ENCODE measurements at places on chromosomes 3 and 15. TPM values are rescaled to one million over a fixed set of nuclear protein-coding genes. Genes with fewer than 3 reads are reported as not detected.

GPR149 gene
- total RNA-seq = not detected

REC114 gene
- not detected for total RNA-seq

GOLGA8S gene
- total RNA-seq = not detected

CLSTN2 gene
- total RNA-seq = not detected

MAN2A2 gene
- total RNA-seq = 92.7 TPM

APBA2 gene
- 15.7 TPM for total RNA-seq

DNA sequence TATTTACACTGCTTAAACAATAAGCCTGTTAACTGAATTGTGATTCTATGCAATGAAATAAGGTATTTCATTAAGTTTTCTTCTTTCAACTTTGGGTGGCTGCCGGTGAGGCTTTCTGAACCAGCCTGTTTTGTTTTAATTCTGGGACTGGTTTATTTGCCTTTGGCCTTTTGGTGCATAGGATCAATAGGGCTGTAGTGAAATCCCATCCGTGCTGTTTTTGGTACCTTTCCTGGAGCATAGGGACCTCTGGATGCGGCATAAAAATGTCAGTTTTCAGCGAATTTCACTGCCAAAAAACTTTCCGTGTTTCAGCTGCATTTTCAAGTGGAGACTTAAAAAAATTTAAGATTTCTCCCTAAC lies 514 bp downstream of the PLS1 start:
- no peak for DNase-seq

DNA sequence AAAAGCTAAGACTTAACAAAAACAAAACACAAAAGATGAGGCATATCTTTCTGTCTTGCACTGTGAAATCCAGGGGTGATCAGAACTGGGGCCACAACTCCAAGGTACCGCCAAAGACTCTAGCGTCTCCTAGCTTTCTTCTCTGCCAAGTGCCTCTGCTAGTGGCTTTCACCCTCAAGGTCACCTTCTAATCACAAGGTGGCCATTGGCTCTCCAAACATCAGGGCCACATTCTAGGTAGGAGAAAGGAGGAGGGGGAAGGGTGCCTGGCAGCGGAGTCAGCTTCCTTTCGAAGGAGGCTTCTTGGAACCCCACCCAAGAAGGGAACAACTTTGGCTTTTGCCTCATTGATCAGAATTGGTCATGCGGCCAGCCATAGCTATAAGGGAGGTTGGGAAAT lies 168.8 kb upstream of the SMAD3 start:
- no peak for DNase-seq

GRCh38 chr3:82002491-82002890 lies 241.0 kb upstream of the GBE1 start:
- DNase-seq = no peak

DNA sequence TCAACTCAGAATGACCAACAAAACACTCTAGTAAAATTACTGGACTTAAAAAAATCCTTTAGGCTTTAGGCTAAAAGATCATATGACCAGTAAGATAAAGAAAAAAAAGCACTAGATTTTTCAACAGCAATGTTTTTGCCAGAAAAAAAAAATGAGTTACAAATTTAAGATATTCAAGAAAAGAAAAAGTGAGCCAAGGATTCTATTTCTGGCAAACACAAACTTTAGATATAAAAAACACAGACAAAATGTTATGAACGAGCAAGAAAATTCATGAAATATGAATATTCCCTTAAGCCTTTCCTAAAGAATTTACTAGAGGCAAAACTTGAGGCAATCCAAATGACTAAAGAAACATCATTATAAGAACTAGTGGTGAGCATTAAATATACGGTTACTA lies 8.6 kb downstream of the GOLGB1 start:
- no peak for DNase-seq

DNA sequence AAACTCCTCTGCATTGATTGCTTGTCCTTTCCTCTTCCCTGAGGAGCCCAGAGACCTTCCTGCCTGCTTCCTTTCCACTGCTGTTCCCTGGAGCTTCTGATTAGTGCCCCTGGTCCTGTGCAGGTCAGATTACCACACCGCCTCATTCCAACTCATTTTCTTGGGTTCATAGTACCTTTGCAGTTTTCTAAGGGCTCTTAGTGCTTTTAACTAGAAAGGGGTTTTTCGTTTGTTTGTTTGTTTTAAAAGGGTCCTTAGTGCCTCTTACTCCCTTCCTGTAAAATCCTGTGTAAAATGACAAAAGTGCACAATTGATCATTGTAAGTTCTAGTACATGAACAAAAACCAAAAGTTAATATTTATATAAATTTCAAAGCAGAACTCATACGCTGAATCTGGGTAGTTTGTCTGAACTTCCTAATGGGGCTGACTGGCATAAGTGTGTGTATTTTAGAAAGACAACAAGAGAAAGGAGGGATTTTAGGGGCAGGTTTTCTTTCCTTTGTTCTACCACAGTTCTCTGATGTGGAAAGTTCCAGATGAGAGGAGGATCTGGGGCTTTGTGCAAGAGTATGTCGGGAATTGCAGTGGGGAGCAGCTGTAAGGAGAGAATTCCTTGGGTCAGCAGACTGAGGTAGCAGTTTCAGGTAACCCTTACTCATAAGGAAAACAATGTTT lies 30.6 kb downstream of the SNRK start:
- no peak for DNase-seq

DNA sequence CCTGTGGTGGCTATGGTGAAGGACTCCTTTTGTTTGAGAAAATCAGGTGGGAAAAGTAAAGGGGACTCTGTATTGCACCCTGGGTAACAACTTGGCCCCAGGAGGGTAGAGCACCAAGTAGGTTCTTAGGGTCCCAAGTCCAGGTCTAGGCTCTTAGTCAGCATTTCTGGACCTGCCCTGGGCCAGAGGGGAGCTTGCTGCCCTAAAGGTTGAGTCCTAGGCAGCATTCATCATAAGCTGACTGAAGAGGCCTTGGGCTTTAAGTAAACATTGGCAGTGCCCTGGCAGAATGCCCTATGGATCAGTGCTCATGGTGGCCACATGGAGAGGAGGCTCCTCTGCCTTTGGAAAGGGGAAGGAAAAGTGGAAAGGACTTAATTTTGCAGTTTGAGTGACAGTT lies 268.5 kb upstream of the CTNNB1 start:
- DNase-seq = no peak

DNA sequence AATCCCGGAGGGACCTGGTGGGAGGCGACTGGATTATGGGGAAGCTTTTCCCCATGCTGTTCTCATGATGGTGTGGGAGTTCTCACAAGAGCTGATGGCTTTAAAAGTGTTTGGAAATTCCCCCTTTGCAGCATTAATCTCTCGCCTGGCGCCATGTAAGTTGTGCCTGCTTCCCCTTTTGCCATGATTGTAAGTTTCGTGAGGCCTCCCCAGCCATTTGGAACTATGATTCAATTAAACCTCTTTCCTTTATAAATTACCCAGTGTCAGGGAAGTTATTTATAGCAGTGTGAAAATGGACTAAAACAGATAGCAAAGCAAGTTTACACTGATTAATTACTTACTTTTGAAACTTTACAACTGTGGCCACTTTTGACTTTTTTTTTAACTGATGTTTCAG lies 10.6 kb upstream of the U2SURP start:
- DNase-seq = no peak

DNA sequence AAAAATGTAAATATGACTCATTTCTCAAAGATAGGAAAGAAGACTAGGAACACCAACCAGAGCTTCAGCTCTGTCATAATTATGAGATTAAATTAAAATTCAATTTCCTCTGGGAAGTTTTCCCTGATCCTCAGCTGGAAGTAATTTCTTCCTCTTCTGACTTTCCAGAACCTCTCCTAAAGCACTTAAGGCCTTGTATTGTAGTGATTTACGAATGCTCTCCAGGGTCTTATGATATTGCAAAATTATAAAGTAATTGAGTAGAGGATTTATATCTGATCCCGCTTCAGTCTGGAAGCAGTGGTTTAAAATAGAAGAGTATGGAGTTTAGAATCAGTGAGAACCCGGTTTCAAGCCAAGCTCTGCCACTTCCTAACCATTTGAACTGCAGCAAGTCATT lies 279.8 kb downstream of the ZPLD1 start:
- no peak for DNase-seq

DNA sequence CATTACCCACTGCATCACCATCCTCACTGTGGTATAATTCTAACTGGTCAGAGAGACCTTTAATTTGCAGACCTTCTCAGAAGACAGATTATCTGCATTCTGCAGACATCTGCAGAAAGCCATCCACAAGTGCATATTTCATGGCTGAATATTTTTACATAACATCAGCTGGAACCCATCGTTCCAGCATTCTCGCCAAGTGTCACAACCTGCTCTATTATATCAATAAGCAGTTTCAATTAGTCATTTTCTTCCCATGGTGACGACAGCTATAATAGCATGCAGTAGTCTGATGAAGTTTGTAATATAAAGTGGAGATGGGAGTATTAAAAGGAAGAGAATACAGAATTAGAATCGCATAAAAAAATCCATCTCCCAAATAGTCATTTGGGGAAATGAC lies 334.7 kb downstream of the FHIT start:
- DNase-seq = no peak

GRCh38 chr3:12299026-12299425 lies 10.2 kb downstream of the PPARG start:
- DNase-seq = no peak

DNA sequence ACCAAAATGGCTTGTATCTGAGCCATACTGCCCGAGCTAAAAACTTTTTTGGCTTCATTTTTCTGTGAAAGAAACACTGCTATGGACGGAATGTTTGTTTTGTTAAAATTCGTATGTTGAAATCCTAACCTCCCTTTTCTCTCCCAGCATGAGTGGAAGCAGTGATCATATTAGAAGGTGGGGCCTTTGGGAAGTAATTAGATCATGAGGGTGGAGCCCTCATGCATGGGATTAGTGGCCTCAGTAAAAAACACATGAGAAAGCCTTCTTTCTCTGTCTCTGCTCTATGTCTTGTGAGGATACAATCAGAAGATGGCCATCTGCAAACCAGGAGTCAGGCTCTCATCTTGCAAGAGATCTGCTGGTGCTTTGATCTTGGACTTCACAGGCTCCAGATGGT lies 7.4 kb upstream of the FNDC3B start:
- no peak for DNase-seq

All from CD8-positive, alpha-beta memory T cell (primary cell).